ENCODE measurements at places on chromosomes 6 and 20.

DNA sequence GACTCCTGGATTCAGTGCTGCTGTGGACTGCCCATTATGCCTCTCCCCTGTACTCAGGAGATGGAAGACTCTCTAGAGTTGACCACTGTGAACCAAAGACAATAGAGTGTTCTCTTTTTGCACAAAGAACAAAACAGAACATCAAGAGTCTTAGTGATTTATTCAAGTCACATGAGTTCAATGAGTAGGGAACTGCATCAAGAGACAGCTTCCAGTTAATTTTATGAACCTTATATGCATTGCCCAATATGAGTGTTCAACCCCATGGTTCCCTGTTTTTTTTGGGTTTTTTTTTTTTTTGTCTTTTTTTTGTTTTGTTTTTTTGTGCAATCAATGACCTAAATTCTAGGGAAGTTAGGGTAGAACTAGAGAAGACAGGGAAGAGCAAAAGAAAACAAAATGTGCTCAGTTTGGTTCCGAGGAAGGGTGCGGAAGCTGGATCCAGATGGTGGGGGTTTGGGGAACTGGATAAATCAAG, 224.3 kb downstream of the MAFB start:
- DNase-seq = no peak

DNA sequence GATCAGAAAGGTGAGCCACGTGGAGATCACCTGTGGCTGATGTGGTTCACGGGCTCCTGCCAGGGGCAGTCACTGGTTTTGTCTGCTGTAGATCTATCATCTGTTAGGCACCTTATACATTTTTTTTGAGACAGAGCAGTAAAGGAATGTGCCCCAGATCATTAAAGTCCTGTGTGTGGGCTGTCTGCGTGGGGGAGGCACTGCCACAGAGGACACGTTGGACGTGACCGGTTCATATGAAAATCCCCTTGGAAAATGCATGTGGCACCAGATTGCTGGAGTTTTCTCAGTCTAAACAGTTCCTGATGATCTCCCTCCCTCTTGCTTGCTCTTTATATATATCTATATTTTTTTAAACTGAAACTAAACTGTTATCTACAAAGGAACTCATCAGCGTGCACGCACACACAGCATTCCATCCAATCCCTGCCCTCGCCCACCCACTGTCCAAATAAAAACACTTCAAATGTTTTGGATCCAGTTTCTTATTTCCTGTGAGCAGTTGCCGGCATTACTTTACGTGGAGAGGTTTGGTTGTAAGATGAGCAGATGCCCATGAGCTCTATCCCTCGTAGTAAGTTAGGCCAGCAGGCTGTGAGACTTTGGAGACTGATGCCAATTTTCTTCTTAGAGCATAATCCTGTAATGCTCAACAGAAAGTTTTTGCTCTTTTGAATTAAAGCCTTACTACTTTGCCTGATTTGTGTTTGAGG, 161.6 kb upstream of the EXOC2 start:
- DNase-seq = no peak

GRCh38 chr20:54103067-54103761, 32.8 kb upstream of the BCAS1 start:
- peak; percentile 83 for DNase-seq

- DNase-seq = no peak
These were observed 50.9 kb downstream of the TNFRSF21 start for GRCh38 chr6:47258724-47259347.

Measured in activated T-cell treated with anti-CD3 and anti-CD28 coated beads, Interleukin-2, amount 50 U/mL, for 72 hours (primary cell).